ENCODE measurements at places on chromosomes 4 and X.

DNA sequence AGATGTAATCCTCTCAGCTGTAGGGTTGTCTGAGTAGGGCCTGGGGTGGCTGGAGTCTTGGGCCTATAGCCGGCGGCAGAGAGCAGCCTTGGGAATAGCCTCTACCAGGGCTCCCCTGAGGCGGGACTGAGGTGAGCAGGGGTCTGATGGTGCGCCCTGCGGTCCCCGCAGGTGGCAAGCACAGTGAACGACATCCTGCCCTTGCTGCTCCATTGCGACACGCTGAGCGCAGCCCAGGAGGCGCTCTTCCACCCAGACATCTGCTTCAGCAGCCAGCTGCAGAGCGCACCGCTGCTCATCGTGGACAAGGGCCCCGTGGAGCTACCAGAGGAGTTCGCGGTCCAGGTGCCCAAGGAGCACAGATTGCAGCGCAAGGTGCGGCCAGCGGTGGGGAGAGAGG, 317.0 kb downstream of the ADGRL3 start:
- no peak for DNase-seq

- DNase-seq = peak; percentile 37
Measured at GRCh38 chrX:107718156-107718621, 57.4 kb downstream of the TSC22D3 start.

DNA sequence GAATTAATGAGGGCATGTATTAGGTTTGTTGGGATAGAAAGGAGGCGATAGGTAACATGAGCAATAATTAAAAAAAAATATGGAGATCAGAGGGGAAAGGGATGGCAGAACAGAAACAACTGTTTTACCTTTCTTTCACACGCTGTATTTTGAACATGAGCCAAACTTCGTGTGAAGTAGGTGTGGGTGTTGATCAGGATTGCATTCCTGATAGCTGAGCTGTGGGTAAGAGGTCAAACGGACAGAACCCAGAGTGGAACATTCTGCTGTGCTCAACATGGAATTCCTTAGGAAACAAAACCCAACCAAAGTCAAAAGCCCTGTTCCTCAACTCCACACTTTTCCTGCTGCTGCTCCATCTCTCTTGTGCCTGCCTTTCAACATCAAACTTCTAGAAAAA, 162.5 kb upstream of the CASK start:
- no peak for DNase-seq

DNA sequence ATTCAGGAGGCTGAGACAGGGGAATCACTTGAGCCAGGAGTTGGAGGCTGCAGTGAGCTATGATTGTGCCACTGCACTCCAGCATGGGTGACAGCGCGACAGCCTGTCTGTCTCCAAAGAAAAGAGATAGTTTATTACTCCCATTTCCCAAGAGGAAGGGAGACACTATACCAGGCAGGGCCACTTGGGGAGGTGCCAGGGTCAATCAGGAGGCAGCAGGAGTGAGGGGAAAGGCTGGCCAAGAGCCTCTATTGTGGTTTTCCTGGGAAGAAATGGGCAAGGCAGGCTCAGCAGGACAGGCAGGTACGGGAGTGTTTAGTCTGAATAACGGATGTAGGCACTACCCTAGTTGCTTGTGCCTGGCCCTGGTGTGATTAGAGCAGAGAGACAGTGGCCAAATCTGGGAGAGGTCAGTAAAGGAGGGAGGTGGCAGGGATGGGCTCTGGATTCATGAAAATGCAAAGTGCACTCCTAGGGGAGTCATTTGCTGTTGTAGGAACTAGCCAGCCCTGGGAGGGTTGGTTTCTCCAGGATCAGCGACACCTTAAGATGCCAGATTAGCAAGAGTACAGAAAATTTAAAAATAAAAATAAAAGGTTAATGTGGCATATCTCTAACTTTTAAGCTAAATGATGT, 20.2 kb upstream of the CDKN2AIP start:
- DNase-seq = no peak

DNA sequence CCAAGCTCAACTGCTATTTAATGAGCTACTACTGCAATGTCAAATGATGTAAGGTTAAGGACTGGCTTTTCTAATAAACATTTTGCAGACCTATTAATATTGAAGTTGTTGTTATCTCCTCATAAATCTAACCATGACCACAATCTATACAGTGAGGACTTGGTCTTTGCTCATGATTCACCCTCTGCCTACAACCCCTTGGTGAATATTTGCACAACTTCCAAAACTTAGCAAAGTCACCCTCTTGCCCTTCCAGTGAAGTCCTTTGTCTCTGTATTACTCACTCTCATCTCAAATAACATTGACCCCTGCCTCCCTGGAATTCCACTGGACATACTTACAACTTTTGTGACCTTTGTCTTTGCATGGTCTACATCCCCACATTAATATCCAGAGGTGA, 204.5 kb downstream of the KCNIP4 start:
- no peak for DNase-seq

DNA sequence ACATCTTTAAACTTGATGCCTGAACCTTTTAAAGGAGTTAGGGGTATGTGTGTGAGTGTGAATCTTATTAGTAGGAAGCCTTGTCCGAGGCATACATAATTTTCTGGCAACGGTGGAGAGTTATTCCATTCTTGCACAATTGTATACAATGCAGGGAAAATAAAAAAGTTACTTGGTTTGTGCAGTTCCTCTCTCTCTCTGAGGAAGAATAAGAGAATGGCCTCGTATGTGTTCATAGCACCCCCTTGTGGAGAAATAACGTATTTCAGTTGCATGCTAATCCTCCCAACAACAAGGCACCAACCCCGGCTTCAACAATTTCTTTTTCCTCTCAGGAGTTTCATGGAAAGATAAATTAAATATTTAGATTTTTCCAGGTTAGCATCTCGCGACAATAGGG, 33.7 kb upstream of the FGF13 start:
- no peak for DNase-seq

DNA sequence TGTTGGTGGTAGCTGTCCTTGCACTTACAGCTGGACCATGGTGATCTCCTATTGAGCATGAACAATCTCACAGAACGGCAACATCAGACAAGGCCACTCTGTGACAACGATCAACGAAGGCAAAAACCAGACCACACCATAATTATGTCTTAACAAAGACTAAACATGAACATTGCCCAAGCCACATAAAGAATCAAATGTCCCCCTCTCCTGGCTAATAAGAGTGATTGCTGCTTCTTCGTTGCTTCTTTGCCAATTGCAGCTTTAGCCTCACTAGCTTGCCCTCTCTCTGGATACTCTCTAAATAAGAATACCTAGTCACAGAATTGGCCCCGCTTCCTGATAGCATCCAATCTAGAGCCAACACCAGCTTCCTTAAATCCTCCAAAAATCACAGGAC, 41.5 kb upstream of the PGRMC1 start:
- DNase-seq = no peak

- no peak for DNase-seq
Measured at GRCh38 chr4:148790691-148791090, 348.5 kb upstream of the NR3C2 start.

DNA sequence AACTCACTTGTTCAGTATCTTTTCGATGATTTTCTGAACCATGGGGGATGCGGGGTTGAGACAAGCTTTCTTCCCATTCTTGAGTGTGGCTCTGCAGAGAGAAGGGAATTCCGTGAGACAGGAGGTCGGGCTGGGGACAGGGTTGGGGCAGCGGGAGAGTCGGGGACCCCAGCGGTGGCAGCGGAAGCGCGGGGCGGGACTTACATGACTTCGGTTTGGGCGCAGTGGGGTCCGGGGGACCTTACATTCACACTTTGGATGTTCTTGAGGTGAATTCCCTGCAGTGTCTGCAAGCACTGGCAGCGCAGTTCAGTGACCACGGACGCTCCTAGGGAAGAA, 434 bp downstream of the CXCL3 start:
- no peak for DNase-seq

DNA sequence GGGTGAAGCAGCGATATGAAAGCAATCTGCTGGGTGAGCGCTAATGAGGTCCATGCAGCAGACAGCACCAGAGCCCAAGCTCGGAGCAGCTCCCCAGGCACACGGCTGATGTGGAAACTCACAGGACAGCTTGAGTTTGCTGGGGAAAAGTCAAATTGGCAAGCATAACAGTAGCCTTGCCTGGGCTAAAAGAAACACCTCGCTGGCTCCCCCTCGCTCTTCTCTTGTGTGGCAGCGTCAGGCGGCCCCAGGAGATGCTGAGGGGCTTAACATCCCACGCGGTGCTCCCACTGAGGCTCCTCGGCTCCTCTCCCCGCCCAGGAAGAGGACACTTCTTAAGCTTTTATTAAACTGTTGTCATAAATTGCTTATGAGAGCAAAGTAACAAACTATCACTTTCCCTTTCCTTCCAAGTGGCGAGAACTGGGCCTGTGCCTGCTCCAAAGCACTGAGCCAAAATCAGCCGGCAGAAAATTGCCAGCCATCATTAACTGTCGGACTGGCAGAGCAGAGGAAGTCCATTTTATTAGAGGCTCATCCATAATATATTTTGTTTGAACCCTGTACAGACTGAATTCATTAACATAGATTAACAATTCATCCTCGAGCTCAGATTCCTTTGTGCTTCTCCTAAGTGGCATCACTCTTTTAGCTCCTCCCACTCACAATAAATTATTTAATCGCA, 111.4 kb downstream of the TSPAN5 start:
- no peak for DNase-seq

DNA sequence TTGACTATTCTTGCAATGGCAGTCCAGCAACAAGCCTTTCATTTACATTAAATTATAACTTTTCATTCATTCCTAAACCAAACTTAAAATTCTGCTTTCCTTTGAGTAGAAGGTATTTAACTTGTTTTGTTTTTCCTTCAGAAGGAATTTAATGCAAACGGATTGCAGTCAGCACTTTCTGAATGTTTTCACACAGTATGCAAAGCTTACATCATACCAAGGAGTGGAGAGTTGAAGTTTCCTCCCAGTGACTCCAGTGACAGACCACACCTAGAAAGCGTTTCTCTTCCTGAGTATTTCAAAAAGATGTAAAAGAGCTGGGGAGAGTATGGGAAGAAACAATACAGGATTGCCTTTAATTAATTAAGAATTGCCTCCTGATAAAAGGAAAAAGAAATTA, 8.1 kb downstream of the EPGN start:
- no peak for DNase-seq

- DNase-seq = no peak
Measured at GRCh38 chrX:72130762-72131250, 909 bp downstream of the RTL5 start.

DNA sequence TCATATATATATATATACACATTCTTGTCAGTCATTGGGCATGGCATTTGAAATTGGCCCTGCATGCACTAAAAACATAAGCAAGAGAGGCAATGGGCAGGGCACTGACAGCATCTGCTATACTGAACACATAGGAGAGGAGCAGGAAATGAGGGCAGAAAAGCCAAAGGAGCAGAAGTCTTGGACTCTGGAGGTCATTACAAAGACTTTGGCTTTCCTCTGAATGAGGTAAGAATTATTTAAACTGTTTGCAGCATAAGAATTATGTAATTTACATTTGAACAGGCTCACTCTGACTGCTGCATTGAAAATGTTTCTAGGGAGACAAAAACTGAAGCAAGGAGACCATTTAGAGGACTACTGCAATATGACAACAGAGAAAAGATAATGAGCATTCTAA, 396.5 kb downstream of the PRDM5 start:
- DNase-seq = no peak

GRCh38 chr4:158543191-158543590, 21.5 kb downstream of the RXFP1 start:
- no peak for DNase-seq

DNA sequence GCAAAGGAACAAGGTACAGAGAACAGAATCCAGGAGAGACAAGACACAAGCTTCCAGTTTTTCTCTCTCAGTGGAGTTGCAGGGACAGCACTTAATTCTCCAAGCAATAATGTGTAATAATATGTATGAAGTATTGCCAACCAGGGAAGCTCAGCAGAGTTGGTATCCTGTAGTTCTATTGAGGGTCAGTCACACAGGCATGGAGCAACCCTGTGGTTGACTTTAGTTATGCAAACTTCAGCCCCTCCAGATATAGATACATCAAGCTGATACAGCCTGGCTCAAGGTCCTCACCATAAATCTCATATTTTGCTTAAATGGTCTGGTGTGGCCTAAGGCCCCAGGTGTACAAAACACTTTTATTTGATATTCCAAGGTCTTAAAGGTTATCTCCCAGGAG, 248.6 kb upstream of the EPHA5 start:
- no peak for DNase-seq

- DNase-seq = no peak
Measured at GRCh38 chrX:153625271-153626024, 21.6 kb upstream of the DUSP9 start.

GRCh38 chrX:42107495-42108488, 184.4 kb upstream of the CASK start:
- DNase-seq = no peak

DNA sequence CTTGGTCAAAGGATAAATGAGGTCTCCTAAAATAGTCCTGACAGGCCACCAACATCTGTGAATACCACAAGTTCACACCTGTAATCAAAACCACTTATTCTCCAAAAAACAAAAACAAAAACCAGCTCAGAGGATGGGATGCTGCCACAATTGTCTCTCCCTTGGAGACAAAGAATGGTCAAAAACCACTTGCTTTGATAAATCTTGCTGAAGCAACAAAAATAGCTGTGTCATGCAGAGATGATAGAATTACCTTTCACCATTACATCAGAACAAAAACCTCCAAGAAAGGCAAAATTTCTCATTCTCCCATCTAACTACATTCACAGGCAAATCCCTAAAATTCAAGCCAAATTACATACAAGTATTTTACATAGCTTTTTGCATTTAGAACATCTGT, 180.4 kb downstream of the MAML3 start:
- DNase-seq = no peak

DNA sequence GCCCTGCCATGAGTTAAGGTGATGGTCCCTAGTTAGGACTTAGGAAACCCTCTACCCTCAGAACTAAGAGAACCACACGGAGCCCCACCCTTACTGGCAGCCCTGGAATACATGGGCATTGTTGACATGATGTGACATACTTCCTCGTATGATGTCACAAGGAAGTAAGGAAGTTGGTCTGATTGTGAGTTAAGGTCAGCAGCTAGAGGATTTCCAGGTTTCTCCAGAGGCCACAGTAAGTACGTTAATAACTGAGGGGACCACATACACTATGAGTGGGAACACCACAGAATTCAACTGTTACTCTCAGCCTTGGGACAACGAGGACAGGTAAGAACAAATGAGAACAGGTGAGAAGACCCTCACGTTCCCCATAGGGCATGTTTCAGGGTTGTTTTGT, at the start of gene MAGEB5:
Gene MAGEB5, plus strand, starts transcription at position 301 of the 400 bp plus-strand sequence. CDS start 1,133 bp downstream, outside the sequence.
- no peak for DNase-seq

All from AG04450 (cell line).